CD4-positive, alpha-beta T cell (primary cell): ENCODE measurements at places on chromosomes 1 and 21. TPM values are rescaled to one million over a fixed set of nuclear protein-coding genes. Genes with fewer than 3 reads are reported as not detected.
A peak's percentile ranks its signal among the peaks of the same experiment; 100 is the strongest.

Gene SDC3
- total RNA-seq: 0.14 TPM

Gene SELL
- total RNA-seq: 204 TPM

Gene SLC25A34
- 2.8 TPM for total RNA-seq

DNA sequence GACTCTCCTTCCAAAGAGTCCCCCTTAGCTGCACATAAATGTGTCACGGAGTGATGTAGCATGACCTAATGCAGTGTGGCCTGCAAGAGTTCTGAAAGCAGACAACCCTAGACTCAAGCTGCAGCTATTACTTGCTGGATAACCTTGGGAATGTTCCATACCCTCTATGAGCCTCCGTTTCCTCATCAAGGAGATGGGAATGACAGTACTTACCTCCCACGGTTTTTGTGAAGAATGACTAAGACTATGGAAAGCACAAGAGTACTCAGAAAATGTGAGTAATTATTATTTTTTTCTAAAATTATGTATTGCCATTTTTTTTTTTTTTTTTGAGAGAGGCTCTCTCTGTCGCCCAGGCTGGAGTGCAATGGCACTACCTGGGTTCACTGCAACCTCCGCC, 3.0 kb downstream of the TTC39A start:
- DNase-seq: no peak

Gene HSD3B1
- total RNA-seq: not detected

Gene PLA2G2C
- not detected for total RNA-seq

DNA sequence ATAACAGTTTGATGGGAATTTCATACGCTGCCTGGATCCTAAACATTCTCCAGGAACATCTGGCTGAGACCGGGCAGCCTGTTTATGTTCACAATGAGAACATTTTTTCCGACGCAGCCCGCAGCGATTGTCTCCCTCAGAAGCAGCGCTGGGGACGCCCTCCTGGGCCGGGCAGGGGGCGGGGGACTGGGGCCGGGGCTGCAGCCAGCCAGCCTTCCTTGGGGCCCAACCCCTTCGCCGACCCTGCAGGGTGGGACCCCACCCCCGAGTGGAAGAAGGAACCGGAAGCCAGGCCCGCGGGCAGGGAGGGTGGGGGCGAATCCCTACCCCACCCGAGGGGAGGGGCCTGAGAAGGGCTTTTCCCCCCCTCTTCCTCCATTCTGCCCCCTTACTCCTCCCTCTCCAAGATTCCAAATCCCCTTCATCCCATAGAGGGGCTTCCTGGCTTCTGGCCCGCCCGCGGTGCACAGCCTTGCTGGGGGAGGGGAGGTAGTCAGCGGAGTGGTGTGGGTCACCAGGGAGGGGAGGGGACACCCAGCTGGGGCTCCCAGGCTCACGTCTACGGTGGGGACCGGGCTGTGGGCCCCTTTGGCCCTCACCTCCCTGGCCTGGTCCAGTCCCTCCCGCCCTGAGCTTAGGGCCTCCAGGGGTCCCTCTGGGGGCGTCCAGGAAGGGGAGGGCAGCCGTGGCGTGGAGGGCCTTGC, 60.6 kb downstream of the WNT9A start:
- DNase-seq: peak; percentile 28

DNA sequence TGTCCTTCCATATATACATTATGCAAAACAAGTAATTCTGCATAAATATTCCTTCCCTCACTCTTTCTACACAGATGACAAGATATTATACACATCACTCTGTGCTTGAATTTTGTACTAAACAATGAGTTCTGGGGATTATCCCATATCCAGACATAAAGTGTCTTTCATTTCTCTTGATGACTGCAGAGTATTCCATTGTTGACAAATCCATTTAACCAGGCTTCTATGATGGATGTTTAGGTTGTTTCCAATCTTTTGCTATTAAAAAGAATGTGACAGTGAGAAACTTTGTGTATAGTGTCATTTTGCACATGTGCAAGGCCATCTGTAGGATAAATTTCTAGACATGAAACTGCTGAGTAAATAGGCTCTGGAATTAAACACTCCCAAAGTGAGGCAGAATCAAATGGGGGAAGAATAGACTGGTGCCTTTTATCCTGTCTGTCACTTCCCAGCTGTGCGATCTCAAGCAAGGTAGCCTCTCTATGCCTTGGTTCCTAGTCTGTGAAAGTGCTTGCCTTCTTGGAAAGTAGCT, 29.9 kb upstream of the ATP2B4 start:
- no peak for DNase-seq
